Smooth muscle cell of trachea (primary cell): ENCODE measurements at places on chromosomes 3 and 15. TPM values are rescaled to one million over a fixed set of nuclear protein-coding genes. Genes with fewer than 3 reads are reported as not detected.

PATL2 gene
- 1.2 and 1.3 TPM in 2 replicates for total RNA-seq

MAP4 gene
- total RNA-seq: 160 and 170 TPM in 2 replicates

KY gene
- total RNA-seq: 1.6 and 1.7 TPM in 2 replicates

CAPN3 gene
- 1.0 and 2.8 TPM in 2 replicates for total RNA-seq

PLA2G4F gene
- under 0.01 TPM in 1 of 2 replicates, not detected in the other for total RNA-seq

SCAP gene
- total RNA-seq: 63.3 and 106 TPM in 2 replicates

WNT5A gene
- total RNA-seq: 3.6 and 5.3 TPM in 2 replicates
